ENCODE measurements at places on chromosomes 3 and 15.
A peak's percentile ranks its signal among the peaks of the same experiment; 100 is the strongest.

DNA sequence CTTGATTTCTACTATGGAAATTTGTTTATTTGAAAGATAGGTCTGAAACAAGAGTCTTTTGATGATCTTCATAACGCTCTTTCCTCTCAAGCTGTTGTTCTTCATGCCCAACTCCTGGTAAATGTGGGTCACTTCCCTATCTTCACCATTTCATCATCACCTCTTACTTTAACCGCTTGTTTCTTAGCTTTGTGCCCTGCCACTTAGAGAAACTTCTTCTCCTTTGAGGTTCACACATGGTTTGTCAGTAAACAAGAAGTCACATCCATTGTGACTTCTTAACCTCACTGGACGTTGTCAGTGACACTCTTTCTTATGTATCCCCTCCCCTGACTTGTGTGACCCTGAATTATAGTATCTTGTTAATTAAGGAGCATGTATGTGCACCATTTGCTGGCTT lies 16.9 kb upstream of the P2RY13 start:
- no peak for DNase-seq
- no peak overlapping the region for H3K4me3 ChIP-seq
- H3K4me1 ChIP-seq = peaks cover 5% of the 10 kb centered on the region
- H3K36me3 ChIP-seq = no peaks in the 10 kb centered on the region

DNA sequence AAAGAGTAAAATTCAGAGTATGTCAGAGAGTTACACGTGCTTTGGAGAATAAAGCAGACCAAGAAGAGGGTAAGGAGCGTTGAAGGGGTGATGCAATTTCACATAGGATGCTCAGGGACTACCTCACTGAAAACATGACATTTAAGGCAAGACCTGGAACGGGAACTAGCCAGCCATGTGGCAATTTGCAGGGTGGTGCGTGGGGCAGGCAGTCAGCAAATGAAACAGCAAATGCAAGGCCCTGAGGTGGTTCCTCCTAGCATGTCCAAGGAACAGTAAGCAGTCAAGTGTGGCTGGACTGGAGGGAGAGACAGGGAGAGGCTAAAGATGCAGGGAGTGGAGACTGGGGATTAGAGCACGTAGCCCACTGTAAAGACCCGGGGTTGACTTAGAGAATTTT lies 146.1 kb upstream of the LPP start:
- DNase-seq = no peak
- H3K27ac ChIP-seq = no peak overlapping the region
- no peak overlapping the region for H3K4me3 ChIP-seq
- H3K4me1 ChIP-seq = no peaks in the 10 kb centered on the region

- no peaks in the 10 kb centered on the region for H3K27me3 ChIP-seq
- peak overlapping the region; percentile 58 for H3K27ac ChIP-seq
- no peaks in the 10 kb centered on the region for H3K36me3 ChIP-seq
- no peak for DNase-seq
- H3K4me1 ChIP-seq = peaks cover 72% of the 10 kb centered on the region
These were observed 42.3 kb upstream of the GALNT15 start for GRCh38 chr3:16132190-16132589.

DNA sequence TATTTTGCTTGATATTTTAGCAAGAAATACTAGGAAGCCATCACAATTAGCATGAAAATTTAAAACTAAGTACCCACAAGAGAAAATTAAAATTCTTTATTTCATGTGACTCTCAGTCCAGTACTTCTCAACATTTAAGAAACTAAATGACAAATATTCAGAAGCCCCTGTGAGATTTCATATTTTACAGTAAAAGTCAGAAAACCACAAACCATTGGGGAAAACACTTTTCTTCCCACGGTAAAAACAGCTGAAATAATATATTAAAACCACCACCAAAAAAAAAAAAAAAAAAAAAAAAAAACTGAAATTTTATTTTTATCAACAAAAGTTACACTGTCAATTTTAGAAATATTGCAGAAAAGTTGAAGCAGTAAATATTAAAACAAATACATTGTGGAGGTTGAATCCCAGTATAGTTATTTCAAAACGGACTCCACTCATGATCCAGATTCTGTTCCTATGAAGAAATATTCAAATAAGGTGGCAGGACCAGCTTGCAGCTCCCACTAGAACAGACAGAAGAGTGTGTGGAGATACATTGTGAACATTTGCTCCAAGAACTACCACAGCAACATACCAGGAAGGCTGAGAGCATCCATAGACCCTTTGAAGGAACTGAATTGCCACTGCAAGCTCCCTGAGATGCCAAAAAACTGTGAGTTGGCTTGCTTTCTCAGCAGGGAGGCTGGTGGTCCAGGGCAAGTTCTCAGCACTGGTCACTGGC lies 308.2 kb downstream of the CTNNB1 start:
- H3K4me3 ChIP-seq = no peak overlapping the region
- H3K36me3 ChIP-seq = no peaks in the 10 kb centered on the region
- H3K4me1 ChIP-seq = no peaks in the 10 kb centered on the region
- no peak for DNase-seq

GRCh38 chr3:36403661-36404060 lies 23.4 kb downstream of the STAC start:
- no peaks in the 10 kb centered on the region for H3K27me3 ChIP-seq
- no peak overlapping the region for H3K4me3 ChIP-seq
- H3K4me1 ChIP-seq = no peaks in the 10 kb centered on the region
- no peak overlapping the region for H3K27ac ChIP-seq
- no peaks in the 10 kb centered on the region for H3K36me3 ChIP-seq

DNA sequence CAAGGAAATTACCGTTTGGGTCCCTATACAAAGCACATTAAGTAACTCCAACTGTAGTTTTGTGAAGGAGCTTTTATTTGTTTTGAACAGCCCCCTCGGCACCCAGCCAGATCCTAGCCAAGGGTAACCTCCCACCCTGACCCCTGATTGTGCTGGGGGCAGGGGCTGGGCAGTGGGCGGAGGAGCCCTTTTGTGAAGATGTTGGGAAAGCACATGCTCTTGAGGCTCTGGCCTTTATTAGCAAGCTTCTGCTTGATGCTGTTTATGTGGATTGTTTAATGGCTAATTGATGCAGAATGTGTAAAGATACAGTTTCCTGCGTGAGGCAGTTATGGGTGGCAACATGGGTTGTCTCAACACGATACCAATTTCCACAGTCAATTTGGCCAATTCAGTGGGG lies 136.5 kb downstream of the MAP2K5 start:
- no peak overlapping the region for H3K27ac ChIP-seq
- no peak overlapping the region for H3K4me3 ChIP-seq
- H3K4me1 ChIP-seq = no peaks in the 10 kb centered on the region
- peaks cover 11% of the 10 kb centered on the region for H3K36me3 ChIP-seq
- H3K27me3 ChIP-seq = no peaks in the 10 kb centered on the region
- DNase-seq = no peak

DNA sequence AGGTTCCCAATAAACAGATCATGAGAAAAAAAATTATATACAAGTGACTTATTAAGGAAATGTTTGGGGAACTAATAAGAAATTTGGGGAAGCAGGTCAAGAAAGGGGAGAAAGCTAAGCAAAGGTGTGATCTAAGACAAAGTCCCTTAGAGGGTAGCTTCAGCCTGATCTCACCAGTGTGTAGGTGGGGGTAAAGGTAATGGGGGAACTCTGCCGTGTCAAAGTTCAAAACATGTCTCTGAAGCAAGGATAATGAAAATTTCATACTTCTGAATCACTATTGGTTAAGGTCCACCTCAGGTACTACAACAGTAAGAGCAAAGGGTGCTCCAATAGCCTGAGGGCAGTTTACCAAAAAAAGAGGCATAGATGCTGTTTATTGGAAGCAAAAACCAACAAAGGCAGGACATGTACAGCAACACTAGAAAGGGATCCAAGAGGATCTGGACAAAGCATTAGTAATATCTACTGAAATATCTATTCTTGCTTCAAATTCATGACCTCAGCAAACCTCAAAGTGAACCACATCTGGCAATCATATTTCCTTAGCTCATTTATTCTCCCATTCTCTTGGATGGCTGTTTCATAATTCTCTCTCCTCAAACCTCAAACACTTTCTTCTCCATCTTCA lies 6.9 kb downstream of the ACAD11 start:
- H3K27me3 ChIP-seq = no peaks in the 10 kb centered on the region
- H3K4me1 ChIP-seq = no peaks in the 10 kb centered on the region
- no peaks in the 10 kb centered on the region for H3K36me3 ChIP-seq
- no peak for DNase-seq
- H3K4me3 ChIP-seq = no peak overlapping the region

DNA sequence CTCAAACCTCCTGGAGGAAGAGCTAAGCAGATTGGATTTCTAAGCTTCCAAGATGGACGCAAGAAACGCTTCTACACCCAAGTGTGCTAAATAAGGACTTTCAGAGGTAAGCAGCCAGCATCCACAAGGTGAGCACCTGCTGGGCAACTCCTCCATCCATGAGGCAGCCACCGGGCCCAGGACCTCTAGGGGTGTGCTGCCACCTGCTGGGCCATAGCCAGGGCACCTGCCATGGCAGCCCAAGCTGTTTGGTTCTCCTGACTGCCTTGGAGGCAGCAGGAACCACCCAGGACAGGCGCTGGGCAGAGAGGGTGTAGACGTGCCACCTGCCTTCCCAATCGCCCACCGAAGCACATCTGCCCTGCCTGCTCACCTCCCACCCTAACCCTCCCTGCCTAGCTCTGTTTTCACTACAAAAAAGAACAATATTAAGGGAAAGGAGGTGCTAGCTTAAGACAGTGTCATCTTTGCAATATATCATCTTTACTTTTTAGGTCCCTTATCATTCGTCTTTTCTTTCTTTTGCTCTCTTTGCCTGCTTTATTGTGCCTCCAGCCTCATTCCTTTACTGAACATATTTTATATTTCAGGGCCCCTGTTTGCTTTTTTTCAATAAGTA lies 12.9 kb downstream of the C15orf62 start:
- H3K36me3 ChIP-seq = peaks cover 21% of the 10 kb centered on the region
- no peak overlapping the region for H3K27ac ChIP-seq
- H3K27me3 ChIP-seq = no peaks in the 10 kb centered on the region
- H3K4me1 ChIP-seq = peaks cover 21% of the 10 kb centered on the region
- DNase-seq = peak; percentile 65

DNA sequence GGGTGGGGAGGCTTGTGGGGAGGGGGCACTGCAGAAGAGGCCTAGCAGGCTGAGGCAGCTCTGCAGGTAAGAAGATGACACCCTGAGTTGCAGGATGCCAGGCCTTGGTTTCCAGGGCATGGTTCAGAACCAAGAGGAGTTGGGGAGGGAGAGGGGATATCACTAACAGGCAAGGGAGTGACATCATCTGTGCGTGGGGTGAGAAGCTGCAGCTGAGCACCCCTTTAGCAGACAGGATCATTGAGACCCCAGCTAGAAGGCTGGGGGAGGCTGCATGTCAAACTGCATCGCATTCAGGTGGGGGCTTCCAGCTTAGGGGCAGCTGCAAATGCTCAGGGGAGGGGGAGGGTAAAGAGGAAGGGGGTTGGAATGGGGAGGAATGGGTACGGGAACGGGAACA lies 23.0 kb downstream of the CACNA2D2 start:
- H3K27ac ChIP-seq = no peak overlapping the region
- H3K36me3 ChIP-seq = no peaks in the 10 kb centered on the region
- H3K4me3 ChIP-seq = no peak overlapping the region
- no peaks in the 10 kb centered on the region for H3K4me1 ChIP-seq
- DNase-seq = no peak
- no peaks in the 10 kb centered on the region for H3K27me3 ChIP-seq

- H3K4me1 ChIP-seq = no peaks in the 10 kb centered on the region
- H3K36me3 ChIP-seq = peaks cover 5% of the 10 kb centered on the region
- H3K27ac ChIP-seq = no peak overlapping the region
- DNase-seq = no peak
- no peak overlapping the region for H3K4me3 ChIP-seq
These were observed 667.1 kb upstream of the ADAMTS9 start for GRCh38 chr3:65354880-65355279.

GRCh38 chr3:100634493-100635272 lies 25.3 kb downstream of the ADGRG7 start:
- H3K27me3 ChIP-seq = no peaks in the 10 kb centered on the region
- H3K36me3 ChIP-seq = no peaks in the 10 kb centered on the region
- H3K27ac ChIP-seq = no peak overlapping the region
- DNase-seq = no peak
- peaks cover 7% of the 10 kb centered on the region for H3K4me1 ChIP-seq
- H3K4me3 ChIP-seq = no peak overlapping the region

GRCh38 chr15:46735115-46735514 lies 982.2 kb upstream of the SEMA6D start:
- no peak overlapping the region for H3K27ac ChIP-seq
- no peak for DNase-seq
- no peaks in the 10 kb centered on the region for H3K36me3 ChIP-seq
- H3K27me3 ChIP-seq = no peaks in the 10 kb centered on the region

DNA sequence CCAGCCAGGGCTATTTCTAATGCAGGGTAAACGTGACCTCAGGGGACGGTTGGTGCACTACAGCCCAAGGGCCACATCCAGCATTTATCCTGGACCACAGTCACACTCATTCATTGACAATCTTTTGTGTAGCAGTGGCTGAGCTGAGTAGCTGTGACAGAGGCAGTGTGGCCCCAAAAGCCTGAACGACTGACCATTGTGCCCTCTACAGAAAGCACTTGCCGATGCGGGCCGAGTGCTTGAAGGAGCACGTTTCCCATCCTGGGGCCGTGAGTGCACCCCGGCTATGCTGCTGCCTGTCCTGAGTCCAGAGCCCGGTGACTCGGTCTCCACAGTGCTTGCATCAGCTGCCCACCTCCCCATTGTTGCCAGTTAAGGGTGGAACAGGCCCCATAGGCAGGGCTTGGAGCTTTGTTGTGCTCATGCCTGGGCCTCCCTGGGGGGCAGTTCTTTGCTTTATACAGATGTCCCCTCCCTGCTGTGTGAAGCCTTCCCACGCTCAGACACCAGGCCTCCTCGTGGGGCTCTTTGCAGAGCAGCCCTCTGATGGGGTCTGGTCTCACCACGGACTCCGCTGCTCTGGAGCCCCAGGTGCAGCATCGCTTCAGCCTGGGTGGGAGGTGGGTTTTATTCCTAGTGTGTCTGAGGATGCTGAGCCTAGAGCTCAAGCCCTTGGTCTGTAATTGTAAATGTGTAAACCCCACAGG lies 13.0 kb upstream of the SNRPA1 start:
- no peak overlapping the region for H3K4me3 ChIP-seq
- DNase-seq = no peak
- no peaks in the 10 kb centered on the region for H3K4me1 ChIP-seq
- H3K27me3 ChIP-seq = peaks cover 23% of the 10 kb centered on the region
- no peaks in the 10 kb centered on the region for H3K36me3 ChIP-seq
- no peak overlapping the region for H3K27ac ChIP-seq

- peak; percentile 69 for DNase-seq
- H3K27me3 ChIP-seq = no peaks in the 10 kb centered on the region
- no peaks in the 10 kb centered on the region for H3K4me1 ChIP-seq
These were observed 75.8 kb upstream of the FAM98B start for GRCh38 chr15:38378161-38378560.

GRCh38 chr3:101531473-101532086 lies 18.6 kb upstream of the SENP7 start:
- H3K36me3 ChIP-seq = no peaks in the 10 kb centered on the region
- no peaks in the 10 kb centered on the region for H3K27me3 ChIP-seq
- no peak for DNase-seq

DNA sequence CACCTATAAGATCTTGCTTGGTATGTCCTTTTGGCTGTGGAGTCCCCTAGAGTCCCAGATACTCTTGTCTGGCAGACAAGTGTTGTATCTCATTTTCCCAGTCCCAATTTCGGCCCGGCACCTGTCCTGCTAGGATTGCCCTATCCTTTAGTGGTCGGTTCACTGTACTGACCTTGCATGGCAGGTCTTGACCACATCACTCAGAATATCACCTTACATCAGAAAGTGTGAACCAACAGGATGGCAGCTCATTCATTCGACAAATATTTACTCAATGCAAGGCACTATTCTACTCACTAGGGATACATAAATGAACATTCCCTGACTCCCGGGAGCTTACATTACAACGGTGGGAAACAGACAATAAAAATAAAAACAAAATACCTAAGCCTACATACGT lies 5.7 kb upstream of the CCDC80 start:
- DNase-seq = no peak
- H3K27me3 ChIP-seq = no peaks in the 10 kb centered on the region
- peak overlapping the region; percentile 21 for H3K27ac ChIP-seq
- H3K4me1 ChIP-seq = peaks cover 32% of the 10 kb centered on the region
- H3K36me3 ChIP-seq = no peaks in the 10 kb centered on the region

All from tibial artery (tissue), 4 donors.